ENCODE measurements at places on chromosomes 5 and 9.

GRCh38 chr5:126267438-126267837 lies 155.8 kb upstream of the GRAMD2B start:
- DNase-seq: no peak

DNA sequence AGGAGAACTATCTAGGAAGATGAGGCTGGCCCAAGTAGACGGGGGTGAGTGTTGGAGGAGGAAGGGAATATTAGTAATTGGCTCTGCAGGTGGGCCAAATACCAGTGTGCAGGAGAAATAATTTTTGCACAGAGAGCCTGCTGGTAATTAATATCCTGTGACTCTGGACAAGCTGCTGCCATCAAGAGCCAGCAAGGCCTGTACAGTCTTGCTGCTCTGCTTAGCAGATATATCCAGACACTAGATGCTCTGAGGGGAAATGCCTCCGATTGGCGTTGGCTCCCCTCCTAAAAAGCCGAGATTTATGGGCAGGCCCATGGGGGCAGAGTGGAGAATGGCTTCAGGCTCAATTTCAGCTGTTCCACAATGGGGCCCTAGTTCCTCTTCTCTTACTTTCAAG lies 29.6 kb upstream of the ASTN2 start:
- no peak for DNase-seq

GRCh38 chr5:160742446-160742845 lies 109.6 kb downstream of the ATP10B start:
- DNase-seq: no peak

GRCh38 chr5:174097486-174098185 lies 52.1 kb downstream of the NSG2 start:
- DNase-seq: no peak

DNA sequence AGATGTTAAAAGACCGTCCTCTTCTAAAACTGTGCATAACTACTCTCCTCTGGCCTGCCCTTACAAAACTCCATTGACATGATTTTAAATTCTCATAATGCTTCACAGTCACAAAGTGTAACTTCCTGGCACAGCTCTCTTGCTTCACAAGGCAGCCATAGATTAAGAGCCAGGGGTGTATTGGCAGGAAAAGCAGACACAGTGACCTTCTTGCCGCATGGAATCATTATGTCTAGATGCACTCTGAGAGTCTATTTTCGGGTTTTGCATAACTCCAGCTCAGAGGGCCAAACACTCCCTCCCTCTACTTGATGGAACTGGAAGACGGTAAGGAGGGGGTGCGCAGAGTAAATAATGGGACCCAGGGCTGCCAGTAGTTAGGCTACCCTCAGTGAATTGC lies 110.1 kb downstream of the MARCHF3 start:
- DNase-seq: no peak

DNA sequence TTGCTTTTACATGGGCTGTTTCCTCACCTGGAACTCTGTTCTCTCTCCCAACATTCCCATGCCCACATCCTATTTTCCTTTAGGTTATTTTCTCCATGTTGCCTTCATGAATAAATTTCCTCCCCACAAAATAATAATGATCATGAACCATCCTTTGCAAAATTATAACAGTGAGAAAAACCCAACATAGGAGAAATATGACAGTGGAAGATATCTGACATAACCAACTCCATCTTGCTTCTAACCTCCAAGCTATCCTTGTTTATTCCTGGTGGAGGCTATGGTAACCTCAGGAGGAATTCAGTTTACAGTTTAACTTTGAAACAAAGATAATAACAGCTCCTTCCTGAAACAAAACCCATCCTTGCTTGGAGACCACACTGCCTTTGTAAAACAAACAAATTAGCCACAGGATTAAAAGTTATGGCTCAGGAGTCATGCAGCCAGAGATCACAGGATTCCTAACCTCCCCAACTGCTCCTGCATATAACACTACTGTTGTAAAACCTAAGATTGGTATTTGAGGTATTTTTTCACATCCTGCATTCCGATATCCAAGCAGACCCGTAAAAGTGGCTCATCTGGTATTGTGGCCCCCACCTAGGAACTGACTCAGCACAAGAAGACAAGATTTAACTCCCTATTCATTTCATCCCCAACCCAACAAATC lies 212.4 kb downstream of the TRIM32 start:
- no peak for DNase-seq

DNA sequence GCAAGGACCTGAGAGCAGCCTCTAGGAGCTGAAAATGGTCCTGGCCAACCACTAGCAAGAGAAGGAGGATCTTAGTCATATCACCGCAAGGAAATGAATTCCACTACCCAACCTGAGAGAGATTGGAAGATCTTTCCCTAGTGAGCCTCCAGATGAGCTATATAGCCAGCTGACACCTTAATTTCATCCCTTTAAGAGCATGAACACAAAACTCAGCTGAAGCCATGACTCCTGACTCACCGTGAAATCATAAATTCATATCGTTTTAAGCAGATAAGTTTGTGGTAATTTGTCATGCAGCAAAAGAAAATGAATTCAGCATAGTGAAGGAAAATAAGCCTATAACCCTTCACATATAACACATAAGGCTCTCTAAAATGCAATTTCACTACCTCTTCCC lies 23.5 kb downstream of the MAPKAP1 start:
- DNase-seq: no peak

- no peak for DNase-seq
These were observed 372.3 kb downstream of the ADGRV1 start for GRCh38 chr5:90930756-90931431.

GRCh38 chr5:83744821-83745220 lies 24.2 kb upstream of the HAPLN1 start:
- no peak for DNase-seq

GRCh38 chr5:24444414-24444813 lies 200.4 kb downstream of the CDH10 start:
- no peak for DNase-seq

DNA sequence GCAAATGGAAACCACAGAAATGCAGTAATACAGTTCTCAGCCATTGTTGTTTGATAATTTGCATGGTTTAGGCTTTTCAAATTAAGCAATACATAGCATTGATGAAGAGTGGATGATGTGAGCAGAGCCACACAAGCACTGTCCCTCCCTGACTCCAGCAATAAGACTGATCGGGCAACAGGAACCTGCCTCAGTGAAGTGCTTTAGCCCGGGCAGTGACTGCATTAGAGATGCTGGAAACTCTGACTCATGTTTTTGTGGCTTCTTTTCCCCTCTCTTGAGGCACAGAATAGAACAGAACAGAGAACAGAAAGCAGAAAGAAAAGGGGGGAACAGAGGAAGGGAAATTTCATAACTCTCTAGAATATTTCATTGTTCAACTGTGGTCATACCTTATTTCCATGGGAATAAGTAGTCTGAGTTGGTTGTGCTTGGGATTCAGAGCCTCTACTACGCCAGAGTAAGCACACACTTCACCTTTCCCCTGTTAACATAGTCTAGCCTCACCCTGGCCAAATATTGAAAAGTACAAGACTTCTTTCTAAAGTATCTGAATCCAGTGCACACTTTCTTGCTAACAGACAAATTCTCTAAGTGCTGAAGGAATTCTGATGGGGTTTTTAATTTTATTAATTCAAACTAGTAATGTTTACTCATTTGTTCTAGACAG lies 164.8 kb upstream of the VCAN start:
- no peak for DNase-seq

- DNase-seq: no peak
These were observed 29.1 kb upstream of the DUSP1 start for GRCh38 chr5:172800088-172800551.

- no peak for DNase-seq
These were observed 339.1 kb upstream of the CCNH start for GRCh38 chr5:87751824-87752223.

- no peak for DNase-seq
These were observed 26.9 kb upstream of the GALNT10 start for GRCh38 chr5:154163327-154164248.

GRCh38 chr5:179331591-179332375 lies 13.5 kb downstream of the ADAMTS2 start:
- no peak for DNase-seq

GRCh38 chr5:93622240-93622885 lies 39.3 kb downstream of the NR2F1 start:
- DNase-seq: no peak

- no peak for DNase-seq
These were observed 218.4 kb downstream of the ANXA1 start for GRCh38 chr9:73370053-73370452.

DNA sequence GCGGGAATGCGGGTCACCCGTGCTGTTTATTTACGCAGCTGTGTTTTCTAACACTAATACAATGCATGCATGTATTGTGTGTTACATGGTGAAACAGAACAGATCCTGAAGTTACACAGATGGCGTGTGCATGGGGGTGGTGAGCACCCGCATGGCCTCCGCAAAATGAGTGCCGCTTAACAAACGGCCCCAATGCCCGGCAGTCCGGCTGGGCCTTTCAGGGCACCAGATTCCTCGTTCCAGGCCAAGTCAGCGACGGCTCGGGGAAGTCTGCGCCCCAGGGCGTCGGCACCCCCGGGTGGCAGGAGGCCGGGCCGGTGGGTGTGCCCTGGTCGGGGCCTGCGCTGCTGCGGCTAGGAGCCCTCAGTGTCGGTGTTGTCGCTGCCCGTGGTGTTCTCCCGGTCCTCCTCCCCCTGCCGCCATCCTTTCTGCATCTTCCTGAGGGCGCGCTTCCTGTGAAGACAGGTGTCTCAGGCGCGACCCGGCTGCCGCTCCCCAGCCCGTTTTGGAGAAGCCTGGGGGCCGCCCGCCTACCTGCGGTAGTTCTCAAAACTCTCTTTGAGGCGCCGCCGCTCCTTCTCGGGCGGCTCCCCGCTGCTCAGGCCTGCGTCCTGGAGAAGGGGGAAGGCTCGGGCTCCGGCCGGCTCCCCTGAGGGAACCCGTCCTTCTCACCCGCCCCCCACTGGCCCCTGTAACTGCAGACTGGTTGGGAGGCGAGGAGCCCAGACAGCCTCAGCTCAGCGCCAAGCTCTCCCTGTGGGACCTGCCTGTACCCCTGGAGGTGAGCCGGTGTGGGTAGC lies 605 bp upstream of the DNLZ start:
- no peak for DNase-seq

GRCh38 chr5:86143837-86144236 lies 473.9 kb upstream of the COX7C start:
- no peak for DNase-seq

GRCh38 chr5:151589878-151590570 lies 1.1 kb downstream of the FAT2 start:
- no peak for DNase-seq

DNA sequence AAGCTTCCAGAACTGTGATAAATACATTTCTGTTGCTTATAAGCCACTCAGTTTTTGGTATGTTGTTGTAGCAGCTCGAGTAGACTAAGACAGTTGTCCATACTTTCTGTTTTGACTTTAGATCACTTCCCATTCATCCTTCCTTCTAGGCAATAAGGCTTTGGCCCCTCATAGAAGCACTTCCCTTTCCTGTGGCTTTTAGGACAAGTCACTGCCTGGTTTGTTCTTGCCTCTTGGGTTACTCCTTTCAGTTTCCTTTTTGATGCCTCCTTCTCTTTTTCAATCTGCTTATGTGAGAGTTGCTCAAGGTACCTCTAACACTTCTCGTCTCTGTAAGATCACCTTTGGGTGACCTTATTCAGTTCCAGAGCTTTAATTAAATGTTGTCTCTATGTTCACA lies 72.4 kb upstream of the NTRK2 start:
- DNase-seq: no peak

- DNase-seq: peak; percentile 78
These were observed 1.3 kb downstream of the GADD45G start for GRCh38 chr9:89606049-89606623.

- no peak for DNase-seq
These were observed 74.0 kb downstream of the WDR41 start for GRCh38 chr5:77418162-77418561.

- no peak for DNase-seq
These were observed 40.5 kb downstream of the MVB12B start for GRCh38 chr9:126367139-126367538.

- no peak for DNase-seq
These were observed 1.2 kb upstream of the ENTREP1 start for GRCh38 chr9:69323861-69324260.

- DNase-seq: no peak
These were observed 257.9 kb upstream of the IRX4 start for GRCh38 chr5:2140501-2141175.

DNA sequence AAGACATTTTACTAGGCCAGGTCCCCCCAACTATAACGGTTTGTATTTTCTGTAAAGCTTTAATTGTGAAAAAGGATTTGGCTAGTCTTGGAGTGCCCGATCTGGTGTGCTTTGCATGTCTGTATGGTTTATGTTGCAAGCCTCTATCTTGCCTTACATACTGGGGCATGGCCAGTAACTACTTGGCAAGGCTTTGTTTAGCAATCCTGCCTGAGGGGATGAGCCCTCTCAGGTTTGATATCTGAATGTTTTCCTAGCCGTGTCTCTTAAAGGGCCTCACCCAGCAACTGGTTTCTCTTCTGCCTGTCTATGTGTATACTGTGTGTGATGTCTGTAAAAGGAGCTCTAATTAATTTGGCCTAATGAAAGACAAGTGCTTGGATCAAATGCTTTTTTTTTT lies 61.3 kb upstream of the SPINK5 start:
- DNase-seq: no peak

- DNase-seq: peak; percentile 50
These were observed at the start of gene CDH6 for GRCh38 chr5:31193591-31194467. Gene CDH6 (plus strand): TSS chr5:31193686. CDS start chr5:31267474, 73,788 bp downstream.

DNA sequence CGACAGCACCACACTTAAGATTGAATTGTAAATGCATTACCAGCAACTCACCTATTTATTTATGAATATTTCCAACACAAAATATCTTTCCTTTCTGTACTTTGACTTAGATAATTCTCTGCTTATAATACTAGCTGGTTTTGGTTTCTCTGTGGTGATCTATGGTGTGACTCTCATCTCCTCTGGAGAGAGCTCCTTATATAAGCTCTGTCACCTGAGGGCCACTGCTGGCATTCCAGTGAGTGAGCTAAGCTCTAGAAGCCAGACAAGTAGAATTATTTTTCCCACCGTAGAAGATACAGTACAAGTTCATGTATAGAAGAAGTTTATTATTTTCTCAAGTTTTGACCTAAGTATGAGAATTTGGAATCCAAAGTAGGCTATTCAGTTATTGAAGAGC lies 111.5 kb downstream of the CDC42SE2 start:
- DNase-seq: no peak

- no peak for DNase-seq
These were observed 17.1 kb downstream of the STC2 start for GRCh38 chr5:173310861-173311785.

- DNase-seq: no peak
These were observed 692.9 kb upstream of the EDIL3 start for GRCh38 chr5:85077581-85077980.

GRCh38 chr9:127903557-127904475 lies 4.4 kb upstream of the ST6GALNAC6 start:
- DNase-seq: peak; percentile 90

DNA sequence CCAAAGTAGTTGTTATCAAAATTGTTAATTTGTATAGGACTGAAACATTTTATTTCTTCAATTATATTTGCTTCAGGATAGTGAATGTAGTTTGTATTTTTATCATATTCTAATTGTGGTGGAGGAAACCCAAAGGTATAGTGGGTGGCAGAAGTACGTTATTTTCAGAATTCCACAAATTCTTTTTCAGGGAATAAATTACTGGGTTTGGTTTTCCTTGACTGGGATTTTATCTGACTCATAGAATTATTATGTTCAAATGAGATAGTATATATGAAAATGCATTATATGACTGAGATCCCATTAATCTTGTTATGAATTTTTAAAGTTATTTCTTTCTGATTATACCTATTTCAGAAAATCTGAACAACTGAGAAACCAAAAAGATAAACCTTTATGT lies 73.7 kb downstream of the VPS13A start:
- DNase-seq: no peak

- DNase-seq: no peak
These were observed 19.1 kb upstream of the KIF12 start for GRCh38 chr9:114117996-114118830.
